ENCODE measurements at places on chromosomes 4 and X. TPM values are rescaled to one million over a fixed set of nuclear protein-coding genes. Genes with fewer than 3 reads are reported as not detected.

DNA sequence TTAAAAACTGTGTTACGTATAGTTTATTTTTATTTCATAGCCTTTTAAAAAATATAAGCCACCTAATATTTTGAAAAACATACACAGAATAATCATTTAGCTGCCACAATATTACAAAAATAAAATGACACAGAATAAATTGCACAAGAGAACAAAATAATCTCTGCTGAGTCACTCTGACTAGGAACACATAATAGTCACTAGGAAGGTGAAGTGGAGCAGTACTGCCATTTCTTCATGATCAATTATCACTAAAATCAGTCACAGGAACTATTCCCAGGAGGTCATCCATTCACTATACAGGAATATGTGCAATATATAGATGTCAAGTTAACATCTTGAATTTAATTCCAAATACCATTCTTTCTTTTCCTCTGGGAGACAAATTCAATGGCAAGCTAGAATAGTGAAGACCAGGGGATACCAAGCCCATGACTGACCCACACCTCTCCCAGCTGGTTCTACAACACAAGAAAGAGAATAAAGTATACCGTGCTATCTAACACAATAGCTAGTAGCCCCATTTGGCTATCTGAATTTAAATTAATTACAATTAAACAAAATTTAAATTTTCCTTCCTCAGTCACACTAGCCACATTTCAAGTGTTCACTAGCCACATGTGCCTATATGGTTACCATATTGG lies 5.9 kb downstream of the SMIM43 start:
- DNase-seq, result no peak

DNA sequence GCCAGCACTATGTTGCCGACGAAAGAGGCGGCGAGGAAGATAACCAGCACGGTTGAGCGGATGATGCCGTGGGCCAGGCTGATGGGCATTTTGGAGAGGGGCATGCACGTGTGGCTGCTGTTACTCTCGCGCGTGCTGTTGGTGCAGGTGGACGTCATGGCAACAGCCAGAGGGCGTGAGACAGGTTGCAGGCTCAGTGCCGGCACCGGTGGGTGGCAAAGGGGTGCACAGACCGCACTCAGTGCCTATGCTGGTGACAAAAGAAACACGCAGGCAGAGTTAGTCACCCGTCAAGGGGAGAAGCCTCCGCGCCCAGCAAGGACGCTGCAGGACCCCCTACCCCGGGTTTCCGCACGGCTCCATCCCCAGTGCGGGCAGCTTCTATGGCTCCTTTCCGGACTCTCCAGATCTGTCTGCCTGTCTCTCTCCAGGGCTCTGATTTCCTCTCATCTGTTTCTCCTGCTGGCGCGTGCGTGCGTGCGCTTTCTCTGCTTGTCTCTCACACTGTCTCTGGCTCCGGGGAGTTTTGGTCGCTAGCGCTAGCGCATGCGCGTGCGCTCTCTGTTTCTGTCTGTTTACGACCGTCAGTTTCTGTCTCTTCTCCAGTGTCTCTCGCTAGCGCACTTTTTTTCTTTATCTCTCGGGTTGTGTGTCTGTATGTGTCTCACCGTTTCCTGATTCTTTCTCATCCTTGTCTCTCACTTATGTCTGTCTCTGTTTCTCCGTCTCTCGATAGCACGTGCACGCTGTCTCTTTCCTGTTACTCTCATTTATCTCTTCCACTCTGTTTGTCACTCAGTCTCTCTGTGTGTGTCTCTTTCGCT lies 2.1 kb downstream of the GPR101 start:
- DNase-seq, result peak; percentile 49

The RS1 gene
- total RNA-seq, result not detected

DNA sequence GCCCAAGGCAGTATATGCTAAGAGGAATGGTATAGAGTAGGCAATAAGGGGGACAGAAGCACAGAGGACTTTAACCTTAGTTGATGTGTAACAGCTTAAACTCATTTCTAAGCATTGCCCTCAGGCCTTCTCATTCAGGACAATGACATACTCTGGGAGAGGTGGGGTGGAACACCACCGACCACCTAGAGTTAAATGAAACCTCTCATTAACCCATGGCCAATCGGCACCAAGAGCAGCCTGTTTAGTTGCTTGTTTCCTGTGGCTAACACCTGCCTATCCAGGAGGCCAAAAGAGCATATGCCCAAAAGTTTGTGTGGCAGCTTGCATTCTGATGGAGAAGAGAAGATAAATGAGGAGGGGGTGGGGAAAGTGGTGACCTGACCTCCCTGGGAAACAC lies 88.7 kb upstream of the PLAC1 start:
- DNase-seq, result no peak

- no peak for DNase-seq
Measured at GRCh38 chrX:105463473-105463872, 243.0 kb upstream of the TEX13A start.

DNA sequence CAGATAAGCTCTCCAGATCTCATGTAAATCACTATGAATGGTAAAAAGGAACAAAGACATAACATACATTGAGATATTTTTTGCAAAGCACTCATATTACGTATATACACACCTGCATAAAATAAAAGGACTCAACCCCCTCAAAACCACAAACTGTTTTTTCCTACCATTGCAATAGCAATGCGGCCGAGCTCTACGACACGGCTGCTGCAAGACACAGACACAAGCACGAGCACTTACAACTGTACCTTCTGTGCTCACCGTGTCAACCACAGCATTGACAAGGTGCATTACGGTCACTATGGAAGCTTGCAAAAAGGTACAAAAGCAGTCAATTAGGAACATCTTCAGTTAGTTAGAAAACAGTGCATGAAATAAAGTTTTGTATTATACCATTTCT lies 37.1 kb upstream of the MTNR1A start:
- DNase-seq, result no peak

Data from tongue (tissue), 3 donors.